Nephron progenitor cell (in vitro differentiated cells): ENCODE measurements at places on chromosomes 7 and 10.
A peak's percentile ranks its signal among the peaks of the same experiment; 100 is the strongest.

DNA sequence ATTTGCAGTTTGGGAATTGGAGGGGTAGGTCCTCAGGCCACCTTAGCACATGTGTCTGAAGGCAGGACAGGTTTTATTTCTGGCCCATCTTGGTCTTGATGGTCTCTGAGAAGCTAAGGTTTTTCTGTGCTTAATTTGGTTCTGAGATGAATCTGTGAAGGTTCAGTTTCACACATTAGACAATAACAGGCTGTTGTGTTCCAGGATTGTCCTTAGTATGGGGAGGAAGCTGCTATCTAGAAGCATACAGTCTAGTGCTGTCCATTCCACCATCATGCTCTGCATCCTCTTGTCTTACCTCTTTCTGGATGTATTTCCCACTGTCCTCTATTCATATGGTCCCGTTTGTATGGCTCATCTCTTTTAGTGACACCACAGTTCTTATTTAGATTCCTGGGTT, 7.1 kb downstream of the UBE2D1 start:
- no peak for DNase-seq
- H3K36me3 ChIP-seq: peaks cover 26% of the 10 kb centered on the region
- no peak overlapping the region for H3K27ac ChIP-seq
- H3K4me1 ChIP-seq: peaks cover 7% of the 10 kb centered on the region

- H3K4me3 ChIP-seq: no peak overlapping the region
- H3K27me3 ChIP-seq: peaks cover 92% of the 10 kb centered on the region
- no peak for DNase-seq
- no peaks in the 10 kb centered on the region for H3K36me3 ChIP-seq
Measured at GRCh38 chr7:142798451-142799436, 28.0 kb downstream of the PRSS2 start.

GRCh38 chr10:14667781-14668180, 106.9 kb downstream of the FAM107B start:
- H3K4me1 ChIP-seq: peaks cover 5% of the 10 kb centered on the region
- no peak overlapping the region for H3K27ac ChIP-seq
- no peak for DNase-seq
- H3K27me3 ChIP-seq: no peaks in the 10 kb centered on the region
- no peak overlapping the region for H3K4me3 ChIP-seq
- no peaks in the 10 kb centered on the region for H3K36me3 ChIP-seq

DNA sequence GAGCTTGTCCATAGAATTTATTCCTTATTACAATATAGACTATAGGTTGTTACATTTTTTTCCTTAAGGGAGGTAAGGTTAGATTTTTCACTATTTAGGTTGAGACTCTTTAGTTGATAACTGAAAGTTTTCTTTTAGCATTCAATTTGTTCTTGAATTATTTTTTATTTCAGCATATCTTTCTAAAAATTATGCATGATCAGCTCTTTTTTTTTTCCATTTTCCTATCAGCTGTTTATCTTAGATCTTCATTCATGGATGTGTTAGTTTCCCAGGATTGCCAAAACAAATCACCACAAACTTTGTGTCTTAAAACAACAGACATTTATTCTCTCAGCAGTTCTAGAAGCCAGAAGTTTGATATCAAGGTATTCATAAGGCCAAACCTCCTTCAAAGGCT, 915.9 kb upstream of the C7orf33 start:
- no peak overlapping the region for H3K4me3 ChIP-seq
- no peak overlapping the region for H3K27ac ChIP-seq
- no peaks in the 10 kb centered on the region for H3K4me1 ChIP-seq
- H3K36me3 ChIP-seq: no peaks in the 10 kb centered on the region
- H3K27me3 ChIP-seq: no peaks in the 10 kb centered on the region

GRCh38 chr7:94529516-94529915, 19.9 kb downstream of the CASD1 start:
- H3K4me1 ChIP-seq: no peaks in the 10 kb centered on the region
- no peaks in the 10 kb centered on the region for H3K27me3 ChIP-seq
- H3K36me3 ChIP-seq: peaks cover 35% of the 10 kb centered on the region

- peaks cover 77% of the 10 kb centered on the region for H3K27me3 ChIP-seq
- H3K4me1 ChIP-seq: peaks cover 7% of the 10 kb centered on the region
- no peak for DNase-seq
- H3K36me3 ChIP-seq: no peaks in the 10 kb centered on the region
- H3K4me3 ChIP-seq: no peak overlapping the region
- no peak overlapping the region for H3K27ac ChIP-seq
Measured at GRCh38 chr10:7417103-7417623, 6.3 kb upstream of the SFMBT2 start.

GRCh38 chr10:60139798-60140566, 233.6 kb upstream of the CCDC6 start:
- peak; percentile 3 for DNase-seq
- H3K36me3 ChIP-seq: peaks cover 17% of the 10 kb centered on the region
- peaks cover 31% of the 10 kb centered on the region for H3K4me1 ChIP-seq
- no peak overlapping the region for H3K4me3 ChIP-seq
- H3K27ac ChIP-seq: no peak overlapping the region

GRCh38 chr10:133384071-133384470, 5.0 kb downstream of the PAOX start:
- peaks cover 53% of the 10 kb centered on the region for H3K27me3 ChIP-seq
- H3K27ac ChIP-seq: no peak overlapping the region
- H3K36me3 ChIP-seq: peaks cover 5% of the 10 kb centered on the region
- no peak overlapping the region for H3K4me3 ChIP-seq
- DNase-seq: no peak

GRCh38 chr7:129939881-129940280, 12.9 kb downstream of the UBE2H start:
- H3K27me3 ChIP-seq: no peaks in the 10 kb centered on the region
- no peak overlapping the region for H3K27ac ChIP-seq
- H3K4me3 ChIP-seq: no peak overlapping the region
- no peak for DNase-seq
- H3K4me1 ChIP-seq: no peaks in the 10 kb centered on the region

DNA sequence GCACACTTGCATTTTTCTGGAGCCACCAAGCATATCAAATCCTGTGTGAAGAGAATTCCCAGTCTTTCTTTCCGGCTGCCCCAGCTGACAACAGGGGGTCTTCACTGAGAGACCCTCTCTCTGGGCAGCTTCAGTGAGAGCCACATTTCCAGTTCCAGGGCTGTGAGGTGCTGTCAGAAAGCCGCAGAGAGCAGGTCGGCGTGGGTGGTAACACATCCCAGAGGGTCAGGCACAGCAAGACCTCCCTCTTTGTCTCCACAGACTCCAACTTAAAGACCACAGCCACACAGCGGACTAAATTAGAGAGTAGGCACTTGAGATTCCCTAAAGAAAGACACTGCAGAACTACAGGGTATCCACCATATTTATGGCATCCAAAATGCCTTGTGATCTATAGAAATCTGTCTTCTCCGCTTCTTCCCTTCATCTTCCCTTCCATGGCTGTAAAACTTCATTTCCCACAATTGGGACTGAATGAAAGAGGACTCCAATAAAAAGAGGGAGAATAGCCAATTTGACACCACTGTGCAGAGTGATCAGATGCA, 116.0 kb upstream of the C7orf33 start:
- H3K27ac ChIP-seq: peak overlapping the region; percentile 21
- H3K4me3 ChIP-seq: no peak overlapping the region
- DNase-seq: no peak
- no peaks in the 10 kb centered on the region for H3K36me3 ChIP-seq
- peaks cover 17% of the 10 kb centered on the region for H3K4me1 ChIP-seq
- peaks cover 9% of the 10 kb centered on the region for H3K27me3 ChIP-seq
